Right renal cortex interstitium (tissue), 3 donors: ENCODE measurements at places on chromosomes 1 and 21. TPM values are rescaled to one million over a fixed set of nuclear protein-coding genes. Genes with fewer than 3 reads are reported as not detected.

CFAP74 gene
- polyA plus RNA-seq: 0.57 TPM

PCBP3 gene
- polyA plus RNA-seq: 1.1 TPM

CDC20 gene
- polyA plus RNA-seq: 40.6 TPM

GRHL3 gene
- 5.6 TPM for polyA plus RNA-seq

AUNIP gene
- polyA plus RNA-seq: 3.7 TPM

BNIPL gene
- polyA plus RNA-seq: 2.5 TPM

RGS7 gene
- 6.4 TPM for polyA plus RNA-seq

TCHH gene
- polyA plus RNA-seq: 0.06 TPM

CD1E gene
- polyA plus RNA-seq: 0.36 TPM

TTC22 gene
- 5.4 TPM for polyA plus RNA-seq

TTC4 gene
- 35.6 TPM for polyA plus RNA-seq

TDRD5 gene
- polyA plus RNA-seq: 5.4 TPM

TPTE gene
- not detected for polyA plus RNA-seq

KRTAP19-7 gene
- not detected for polyA plus RNA-seq

CFHR3 gene
- polyA plus RNA-seq: 0.22 TPM

HES5 gene
- 0.24 TPM for polyA plus RNA-seq

FOXO6 gene
- 1.5 TPM for polyA plus RNA-seq

TMPRSS3 gene
- 2.4 TPM for polyA plus RNA-seq

DLGAP3 gene
- 2.0 TPM for polyA plus RNA-seq

DCDC2B gene
- polyA plus RNA-seq: 0.74 TPM

LYPD8 gene
- polyA plus RNA-seq: not detected

CCT8 gene
- polyA plus RNA-seq: 279 TPM

DNASE2B gene
- 0.10 TPM for polyA plus RNA-seq

SESN2 gene
- polyA plus RNA-seq: 20.0 TPM

MANEAL gene
- polyA plus RNA-seq: 4.9 TPM

S100A7A gene
- not detected for polyA plus RNA-seq

GPR3 gene
- polyA plus RNA-seq: 0.64 TPM

SYT14 gene
- 0.33 TPM for polyA plus RNA-seq

AXDND1 gene
- 11.5 TPM for polyA plus RNA-seq

COL6A2 gene
- polyA plus RNA-seq: 170 TPM

RPE65 gene
- 0.11 TPM for polyA plus RNA-seq

OR2M3 gene
- polyA plus RNA-seq: not detected

DYNLT5 gene
- polyA plus RNA-seq: 1.7 TPM

NPR1 gene
- polyA plus RNA-seq: 77.4 TPM

VASH2 gene
- 23.5 TPM for polyA plus RNA-seq

RHOU gene
- polyA plus RNA-seq: 18.4 TPM

TFF3 gene
- 1.9 TPM for polyA plus RNA-seq

OR2G6 gene
- 0.06 TPM for polyA plus RNA-seq

C1orf141 gene
- 0.32 TPM for polyA plus RNA-seq

TSPAN2 gene
- polyA plus RNA-seq: 44.0 TPM

HES3 gene
- not detected for polyA plus RNA-seq

SLC5A9 gene
- 15.6 TPM for polyA plus RNA-seq

WDR64 gene
- polyA plus RNA-seq: 0.44 TPM

DENND4B gene
- 27.2 TPM for polyA plus RNA-seq

C1orf94 gene
- 0.06 TPM for polyA plus RNA-seq

NPPA gene
- 0.17 TPM for polyA plus RNA-seq

SLC30A10 gene
- 0.07 TPM for polyA plus RNA-seq

NBPF10 gene
- polyA plus RNA-seq: 2.1 TPM

RNU1-2 gene
- not detected for polyA plus RNA-seq

MTOR gene
- 41.6 TPM for polyA plus RNA-seq

IQGAP3 gene
- 9.7 TPM for polyA plus RNA-seq

KCNE2 gene
- 1.2 TPM for polyA plus RNA-seq

LAMC1 gene
- 310 TPM for polyA plus RNA-seq
